ENCODE measurements at places on chromosomes 12 and 14.

GRCh38 chr14:31070431-31070830, 44.3 kb upstream of the STRN3 start:
- DNase-seq = no peak

DNA sequence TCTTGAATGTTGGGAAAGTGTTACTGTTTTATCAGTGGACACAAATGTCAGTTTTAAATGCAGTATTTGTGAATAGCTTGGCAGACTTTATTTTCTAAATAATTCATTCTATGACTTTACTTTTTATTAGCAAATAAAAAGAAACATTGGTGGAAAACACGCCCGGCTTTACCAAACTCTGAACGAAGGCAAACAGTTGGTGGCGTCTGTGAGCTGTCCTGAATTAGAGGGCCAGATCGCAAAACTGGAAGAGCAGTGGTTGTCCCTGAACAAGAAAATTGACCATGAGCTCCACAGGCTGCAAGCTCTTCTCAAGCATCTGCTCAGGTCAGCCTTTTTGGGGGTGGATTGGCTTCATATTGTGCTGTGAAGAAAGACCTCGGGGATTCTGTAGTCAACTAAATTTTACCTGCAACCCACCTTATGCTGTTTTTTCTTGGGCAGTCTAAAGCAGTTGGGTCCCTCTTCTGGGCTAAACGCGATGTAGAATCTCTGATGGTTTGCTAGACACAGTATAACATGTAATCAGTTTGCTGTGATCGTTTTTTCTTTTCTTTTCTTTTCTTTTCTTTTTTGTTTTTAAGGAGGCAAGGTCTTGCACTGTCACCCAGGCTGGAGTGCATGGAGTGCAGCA, 156.4 kb downstream of the ESR2 start:
- DNase-seq = no peak

GRCh38 chr12:95673576-95673975, 117.0 kb downstream of the NTN4 start:
- DNase-seq = no peak

- DNase-seq = no peak
Measured at GRCh38 chr14:33704481-33704880, 246.4 kb downstream of the EGLN3 start.

- DNase-seq = no peak
Measured at GRCh38 chr12:54692353-54692752, 44.2 kb upstream of the DCD start.

- DNase-seq = no peak
Measured at GRCh38 chr12:95613021-95613420, 61.7 kb upstream of the USP44 start.

All from ecto neural progenitor cell (in vitro differentiated cells).